ENCODE measurements at places on chromosomes 2 and 18. TPM values are rescaled to one million over a fixed set of nuclear protein-coding genes. Genes with fewer than 3 reads are reported as not detected.

- H3K4me3 ChIP-seq = no peak overlapping the region
- H3K36me3 ChIP-seq = no peaks in the 10 kb centered on the region
- no peak for DNase-seq
- H3K4me1 ChIP-seq = no peaks in the 10 kb centered on the region
- no peak overlapping the region for H3K27ac ChIP-seq
These were observed 1062.3 kb upstream of the CRIM1 start for GRCh38 chr2:35293261-35293660.

- H3K4me3 ChIP-seq = no peak overlapping the region
- DNase-seq = no peak
- H3K27ac ChIP-seq = no peak overlapping the region
These were observed 5.4 kb downstream of the CWC22 start for GRCh38 chr2:180001726-180002125.

DNA sequence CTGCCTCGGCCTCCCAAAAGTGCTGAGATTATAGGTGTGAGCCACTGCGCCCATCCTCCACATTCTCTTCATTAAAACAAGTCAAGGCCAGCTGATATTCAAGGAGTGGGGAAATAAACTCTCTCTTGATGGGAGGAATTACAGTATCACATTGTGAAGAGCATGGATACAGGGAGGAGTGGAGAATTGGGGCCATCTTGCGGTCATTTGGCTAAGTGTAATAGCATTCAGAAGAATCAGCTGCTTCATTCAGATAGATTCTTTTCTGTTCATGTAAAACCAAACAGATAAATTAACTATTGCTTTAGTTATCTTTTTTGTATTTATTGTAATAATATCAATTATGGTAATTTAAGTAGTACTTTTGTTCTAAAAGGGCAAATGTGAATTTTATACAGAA is 156.3 kb downstream of the UBR3 start:
- no peak for DNase-seq
- H3K4me1 ChIP-seq = no peaks in the 10 kb centered on the region
- no peak overlapping the region for H3K27ac ChIP-seq
- no peaks in the 10 kb centered on the region for H3K27me3 ChIP-seq
- H3K36me3 ChIP-seq = peaks cover 4% of the 10 kb centered on the region
- no peak overlapping the region for H3K4me3 ChIP-seq

Gene DHRS9
- not detected for total RNA-seq

- no peak for DNase-seq
- H3K27ac ChIP-seq = no peak overlapping the region
- H3K4me1 ChIP-seq = no peaks in the 10 kb centered on the region
- H3K36me3 ChIP-seq = no peaks in the 10 kb centered on the region
These were observed 37.8 kb downstream of the NYAP2 start for GRCh38 chr2:225437319-225437718.

Gene MARCO
- total RNA-seq = not detected

GRCh38 chr2:30193104-30193681 is 38.1 kb upstream of the LBH start:
- H3K27ac ChIP-seq = no peak overlapping the region
- DNase-seq = no peak
- H3K36me3 ChIP-seq = no peaks in the 10 kb centered on the region
- no peaks in the 10 kb centered on the region for H3K27me3 ChIP-seq

Gene CFAP210
- 1.0 TPM for total RNA-seq

DNA sequence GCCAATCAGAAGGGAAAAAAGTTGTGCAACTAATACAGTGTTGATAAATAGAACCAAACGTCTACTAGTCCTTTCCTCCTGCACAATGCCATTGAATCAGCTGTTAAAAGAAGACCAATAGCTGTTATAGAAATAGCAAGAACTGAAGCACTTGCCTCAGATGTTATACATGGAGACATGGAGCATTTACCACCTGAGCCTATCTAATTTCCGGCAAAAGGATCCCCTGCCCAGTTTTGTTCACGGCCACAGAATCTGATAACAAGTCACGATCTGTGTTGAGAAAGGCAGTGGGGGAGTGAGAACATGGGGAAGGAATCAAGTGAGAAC is 285.4 kb downstream of the ZEB2 start:
- H3K4me1 ChIP-seq = peaks cover 27% of the 10 kb centered on the region
- no peak overlapping the region for H3K4me3 ChIP-seq
- H3K27ac ChIP-seq = peak overlapping the region; percentile 39

DNA sequence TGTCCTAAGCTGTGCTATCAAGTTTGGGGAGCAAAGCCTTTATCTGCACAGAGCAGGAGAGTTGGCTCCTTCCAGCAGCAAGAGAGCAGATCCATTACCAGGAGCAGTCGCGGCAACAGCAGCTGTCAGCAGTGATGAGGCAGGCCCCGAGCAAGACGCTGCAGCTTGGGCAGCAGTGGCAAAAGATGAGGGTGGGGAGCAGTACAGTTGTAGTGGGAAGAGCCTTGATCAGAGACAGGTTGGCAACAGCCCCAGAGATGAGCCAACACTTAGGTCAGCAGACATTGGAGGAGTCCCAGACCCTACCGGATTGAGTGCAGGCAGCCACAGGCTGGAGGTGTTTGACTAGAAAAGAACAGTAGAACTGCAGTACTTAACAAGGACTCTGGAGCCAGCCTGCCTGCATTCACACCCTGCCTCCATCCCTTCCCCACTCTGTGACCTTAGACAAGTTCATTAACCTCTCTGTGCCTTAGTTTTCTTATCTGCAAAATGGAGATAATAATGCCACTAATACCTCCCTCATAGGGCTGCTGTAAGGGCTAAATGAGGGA is 117.1 kb upstream of the SERTAD2 start:
- H3K27me3 ChIP-seq = peaks cover 5% of the 10 kb centered on the region
- no peak for DNase-seq
- H3K27ac ChIP-seq = no peak overlapping the region

- peaks cover 23% of the 10 kb centered on the region for H3K4me1 ChIP-seq
- peaks cover 11% of the 10 kb centered on the region for H3K27me3 ChIP-seq
- peaks cover 15% of the 10 kb centered on the region for H3K36me3 ChIP-seq
- H3K27ac ChIP-seq = no peak overlapping the region
These were observed 638 bp upstream of the IRS1 start for GRCh38 chr2:226799976-226800940.

GRCh38 chr2:223222397-223222796 is 170.4 kb downstream of the KCNE4 start:
- H3K36me3 ChIP-seq = no peaks in the 10 kb centered on the region
- H3K4me1 ChIP-seq = no peaks in the 10 kb centered on the region
- DNase-seq = no peak
- no peak overlapping the region for H3K4me3 ChIP-seq

- H3K27me3 ChIP-seq = peaks cover 16% of the 10 kb centered on the region
- no peaks in the 10 kb centered on the region for H3K36me3 ChIP-seq
- no peak for DNase-seq
- H3K4me3 ChIP-seq = peak overlapping the region; percentile 73
- peaks cover 61% of the 10 kb centered on the region for H3K4me1 ChIP-seq
- peak overlapping the region; percentile 91 for H3K27ac ChIP-seq
These were observed 13.1 kb downstream of the TET3 start for GRCh38 chr2:73997813-73998212.

DNA sequence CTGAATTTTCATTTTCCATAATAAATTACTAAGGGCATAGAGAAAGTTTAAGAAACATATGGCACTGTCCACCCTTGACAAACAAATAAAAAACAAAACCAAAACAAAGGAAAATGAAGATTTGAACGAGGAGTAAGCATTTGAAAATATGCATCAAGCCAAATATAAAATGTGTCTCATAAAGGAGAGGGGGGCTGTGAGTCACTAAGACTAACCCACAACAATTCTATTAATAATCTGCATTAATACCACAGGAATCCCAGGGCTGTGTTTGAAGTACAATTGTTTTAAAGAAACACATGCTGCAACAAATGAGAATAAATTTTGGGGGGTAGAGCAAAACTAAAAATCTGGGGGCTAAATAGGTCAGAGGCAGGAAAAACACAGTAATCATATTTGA is 53.8 kb upstream of the STK17B start:
- H3K4me1 ChIP-seq = no peaks in the 10 kb centered on the region
- H3K36me3 ChIP-seq = no peaks in the 10 kb centered on the region
- H3K27me3 ChIP-seq = no peaks in the 10 kb centered on the region
- no peak overlapping the region for H3K4me3 ChIP-seq

DNA sequence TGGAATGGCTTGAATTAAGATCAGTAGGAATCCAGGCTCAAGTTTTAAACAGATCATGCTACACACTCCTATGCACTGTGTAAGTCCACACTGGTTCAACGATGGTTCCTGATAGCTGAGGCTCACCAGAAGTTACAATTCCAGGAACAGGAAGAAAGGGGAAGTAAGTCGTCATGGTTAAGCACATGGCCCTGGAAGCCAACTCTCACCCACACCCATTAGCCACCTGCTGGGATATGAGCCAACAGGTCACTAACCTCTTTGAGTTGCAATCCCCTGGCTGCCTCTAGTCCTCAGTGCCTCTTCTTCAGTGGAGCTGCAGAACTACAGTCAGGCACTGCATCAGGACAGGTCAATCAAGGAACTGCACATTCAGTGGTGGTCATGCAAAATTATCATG is 133.5 kb downstream of the TMEM182 start:
- no peak for DNase-seq
- no peaks in the 10 kb centered on the region for H3K27me3 ChIP-seq
- H3K36me3 ChIP-seq = no peaks in the 10 kb centered on the region
- H3K4me1 ChIP-seq = peaks cover 6% of the 10 kb centered on the region
- H3K27ac ChIP-seq = no peak overlapping the region

- no peak overlapping the region for H3K27ac ChIP-seq
- H3K27me3 ChIP-seq = no peaks in the 10 kb centered on the region
- H3K4me1 ChIP-seq = peaks cover 31% of the 10 kb centered on the region
These were observed 62.3 kb upstream of the ITGA4 start for GRCh38 chr2:181394741-181395437.

GRCh38 chr2:16855183-16855582 is 189.5 kb upstream of the CYRIA start:
- no peak for DNase-seq
- H3K36me3 ChIP-seq = no peaks in the 10 kb centered on the region
- H3K4me3 ChIP-seq = no peak overlapping the region
- H3K4me1 ChIP-seq = no peaks in the 10 kb centered on the region

Gene ERICH2
- not detected for total RNA-seq

Gene NFATC1
- 2.4 TPM for total RNA-seq

- H3K36me3 ChIP-seq = no peaks in the 10 kb centered on the region
- peaks cover 8% of the 10 kb centered on the region for H3K4me1 ChIP-seq
- H3K27me3 ChIP-seq = peaks cover 4% of the 10 kb centered on the region
These were observed 213.3 kb downstream of the LDLRAD4 start for GRCh38 chr18:13431886-13432285.

Gene TFPI
- total RNA-seq = 7.0 TPM

GRCh38 chr2:195687320-195688086 is 30.5 kb downstream of the SLC39A10 start:
- peaks cover 9% of the 10 kb centered on the region for H3K4me1 ChIP-seq
- DNase-seq = no peak
- H3K27me3 ChIP-seq = no peaks in the 10 kb centered on the region
- H3K27ac ChIP-seq = no peak overlapping the region
- H3K4me3 ChIP-seq = no peak overlapping the region

GRCh38 chr18:75047240-75047961 is 161.5 kb downstream of the PTGR3 start:
- no peak overlapping the region for H3K27ac ChIP-seq
- H3K27me3 ChIP-seq = no peaks in the 10 kb centered on the region
- H3K36me3 ChIP-seq = no peaks in the 10 kb centered on the region
- DNase-seq = no peak
- no peak overlapping the region for H3K4me3 ChIP-seq
- peaks cover 33% of the 10 kb centered on the region for H3K4me1 ChIP-seq

DNA sequence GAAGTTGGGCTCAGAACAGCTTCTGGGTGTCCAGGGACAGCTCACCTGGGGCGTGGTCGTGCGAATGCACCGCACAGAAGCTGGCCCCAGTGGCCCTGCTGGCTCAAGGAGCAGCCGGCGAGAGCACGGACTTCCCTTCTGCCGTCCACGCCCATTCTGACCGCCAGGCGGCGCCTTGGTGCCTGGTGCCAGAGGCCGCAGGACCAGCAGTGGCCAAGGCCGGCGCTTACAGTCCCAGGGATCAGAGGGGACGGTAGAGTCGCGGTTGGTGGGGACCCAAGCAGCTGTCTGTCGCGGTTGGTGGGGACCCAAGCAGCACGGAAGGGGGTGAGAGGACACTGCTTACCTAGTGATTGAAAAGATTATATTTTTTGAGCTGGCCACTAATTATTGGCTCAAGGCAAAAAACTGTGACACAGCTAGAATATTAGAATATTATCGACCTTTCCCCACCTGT is 25.7 kb downstream of the NPPC start:
- DNase-seq = peak; percentile 97
- no peak overlapping the region for H3K27ac ChIP-seq
- H3K27me3 ChIP-seq = peaks cover 7% of the 10 kb centered on the region

DNA sequence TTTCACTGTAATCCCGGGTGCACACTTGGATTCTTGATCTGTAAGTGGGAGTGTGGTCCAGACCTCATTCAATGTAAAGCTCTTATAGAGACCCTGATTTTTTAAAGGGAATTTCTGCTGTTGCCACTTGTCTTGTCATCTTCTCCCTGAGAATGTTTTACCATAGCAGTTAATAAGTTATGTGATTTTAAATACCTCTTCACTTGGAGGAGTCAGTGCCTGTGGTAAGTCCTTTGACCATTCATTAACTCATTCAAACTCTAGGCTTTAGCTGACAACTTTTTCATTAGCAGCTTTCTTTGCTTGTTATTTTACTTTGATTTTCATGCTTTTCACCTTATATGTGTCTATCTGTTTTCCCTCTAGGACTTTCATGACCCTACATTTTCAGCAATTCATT is 51.3 kb downstream of the FMNL2 start:
- H3K4me3 ChIP-seq = no peak overlapping the region
- no peaks in the 10 kb centered on the region for H3K27me3 ChIP-seq
- H3K27ac ChIP-seq = no peak overlapping the region
- peaks cover 41% of the 10 kb centered on the region for H3K4me1 ChIP-seq

Gene TNFAIP6
- 0.75 TPM for total RNA-seq

GRCh38 chr2:109507217-109507616 is 106.5 kb downstream of the SEPTIN10 start:
- peaks cover 12% of the 10 kb centered on the region for H3K4me1 ChIP-seq
- no peaks in the 10 kb centered on the region for H3K36me3 ChIP-seq
- DNase-seq = no peak
- no peak overlapping the region for H3K27ac ChIP-seq

GRCh38 chr2:231985823-231986261 is 24.3 kb downstream of the DIS3L2 start:
- no peak overlapping the region for H3K27ac ChIP-seq
- H3K4me3 ChIP-seq = no peak overlapping the region
- peak; percentile 9 for DNase-seq

DNA sequence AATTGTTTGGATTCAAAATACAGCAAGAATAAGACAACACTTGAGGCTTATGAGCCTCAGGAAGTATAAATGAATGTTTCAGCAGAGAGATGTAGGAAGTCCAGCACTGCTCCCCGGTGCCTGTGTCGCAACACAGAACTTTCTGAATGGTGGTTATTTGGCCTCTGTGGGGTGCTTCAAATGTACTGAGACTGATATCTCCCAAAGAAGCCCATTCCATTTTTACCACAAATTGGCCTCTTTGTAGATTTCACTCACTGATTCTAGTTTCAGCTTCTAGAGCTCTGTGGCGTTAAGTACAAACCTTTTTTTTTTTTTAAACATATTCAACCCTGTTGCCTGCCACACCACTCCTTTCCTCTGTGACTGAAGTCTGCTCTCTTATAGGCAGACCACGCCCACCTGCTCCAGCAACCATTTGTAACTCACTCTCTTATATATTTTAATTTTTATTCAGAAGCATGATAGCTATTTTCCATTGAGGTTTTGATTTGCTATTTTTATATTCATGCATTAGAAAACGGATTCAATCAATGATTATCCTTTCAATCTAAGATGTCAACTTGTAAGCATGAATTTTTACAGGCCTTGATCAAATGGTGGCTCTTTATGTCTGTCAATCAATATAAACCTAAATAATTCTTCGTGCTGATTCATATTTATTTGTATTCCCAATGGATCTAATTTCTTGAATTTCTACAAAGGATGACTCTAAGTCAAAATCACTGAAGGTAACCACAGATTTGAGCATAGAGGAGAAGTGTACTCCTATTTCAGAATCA is 277.1 kb upstream of the CCDC68 start:
- no peak overlapping the region for H3K4me3 ChIP-seq
- H3K27me3 ChIP-seq = no peaks in the 10 kb centered on the region
- H3K4me1 ChIP-seq = peaks cover 4% of the 10 kb centered on the region
- DNase-seq = no peak
